ENCODE measurements at places on chromosomes 1 and 21. TPM values are rescaled to one million over a fixed set of nuclear protein-coding genes. Genes with fewer than 3 reads are reported as not detected.
A peak's percentile ranks its signal among the peaks of the same experiment; 100 is the strongest.

DNA sequence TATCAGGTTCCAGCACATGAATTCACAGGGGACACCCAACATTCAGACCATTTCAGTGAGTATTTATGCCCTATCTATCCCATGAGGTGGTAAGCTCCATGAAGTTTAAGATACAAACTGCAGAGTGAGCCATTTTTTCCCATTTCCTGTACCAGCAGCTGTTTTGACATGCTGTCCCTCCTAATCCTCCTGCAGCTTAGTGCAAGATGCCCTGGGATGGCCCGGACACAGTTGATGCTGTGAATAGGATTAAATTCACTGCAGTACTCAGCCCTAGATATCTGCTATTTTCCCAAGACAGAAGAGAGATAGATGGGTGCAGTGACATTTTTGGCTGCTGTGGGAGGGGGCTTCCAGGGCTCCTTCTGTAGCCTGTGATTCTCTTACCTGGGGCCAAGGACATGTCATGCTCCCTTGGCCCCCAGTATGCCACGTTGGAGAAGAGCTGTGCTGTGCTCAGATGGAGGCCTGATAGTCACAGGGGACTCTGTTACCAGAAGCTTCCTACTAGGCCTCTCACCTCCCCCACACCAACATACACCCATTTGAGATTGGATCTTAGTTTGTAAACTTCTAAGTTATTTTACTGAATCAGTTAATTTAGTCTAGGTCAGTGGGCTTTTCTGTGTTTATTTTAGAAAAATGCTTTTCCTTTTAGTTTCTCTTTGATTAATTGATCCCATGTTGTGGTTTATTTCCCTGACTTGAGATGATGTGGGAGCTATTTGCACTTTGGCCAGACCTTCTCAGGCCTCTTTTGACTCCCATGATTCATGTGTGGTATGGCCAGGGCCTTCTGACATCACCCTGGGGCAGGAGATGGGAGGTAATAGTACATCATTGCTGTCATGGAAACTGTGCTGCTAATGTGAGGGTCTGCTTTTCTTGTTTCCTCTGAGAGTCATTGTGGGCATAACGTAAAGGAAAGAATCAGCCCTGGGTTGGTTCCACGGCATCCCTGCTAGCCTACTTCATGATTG is 92.6 kb downstream of the ST3GAL3 start:
- H3K4me3 ChIP-seq = no peak overlapping the region
- no peak overlapping the region for H3K27ac ChIP-seq
- DNase-seq = no peak
- no peaks in the 10 kb centered on the region for H3K27me3 ChIP-seq

DNA sequence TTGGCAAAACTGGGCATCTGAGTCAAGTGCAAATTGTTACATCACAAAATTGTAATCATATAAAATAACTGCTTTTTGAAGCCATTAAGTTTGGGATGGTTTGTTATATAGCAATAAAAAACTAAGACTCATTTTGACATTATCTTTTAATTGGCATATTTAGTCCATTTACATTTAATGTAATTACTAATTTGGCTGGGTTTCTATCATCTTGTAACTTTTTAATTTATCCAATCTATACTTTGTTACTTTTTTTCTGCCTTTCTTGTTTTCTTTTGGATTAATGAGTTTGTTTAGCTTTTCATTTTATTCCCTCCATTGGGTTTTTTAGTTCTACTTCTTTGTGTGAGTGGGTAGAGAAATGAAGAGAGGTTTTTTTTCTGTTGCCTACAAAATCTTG is 76.3 kb downstream of the DRAM2 start:
- no peaks in the 10 kb centered on the region for H3K4me1 ChIP-seq
- H3K4me3 ChIP-seq = no peak overlapping the region
- H3K36me3 ChIP-seq = no peaks in the 10 kb centered on the region

GRCh38 chr1:92975551-92976232 is 14.4 kb upstream of the DIPK1A start:
- no peak for DNase-seq
- no peak overlapping the region for H3K27ac ChIP-seq
- no peaks in the 10 kb centered on the region for H3K36me3 ChIP-seq

GRCh38 chr21:16072737-16073136 is 343.0 kb downstream of the USP25 start:
- no peak overlapping the region for H3K4me3 ChIP-seq
- no peaks in the 10 kb centered on the region for H3K36me3 ChIP-seq
- H3K27ac ChIP-seq = peak overlapping the region; percentile 32
- H3K27me3 ChIP-seq = no peaks in the 10 kb centered on the region
- no peak for DNase-seq

DNA sequence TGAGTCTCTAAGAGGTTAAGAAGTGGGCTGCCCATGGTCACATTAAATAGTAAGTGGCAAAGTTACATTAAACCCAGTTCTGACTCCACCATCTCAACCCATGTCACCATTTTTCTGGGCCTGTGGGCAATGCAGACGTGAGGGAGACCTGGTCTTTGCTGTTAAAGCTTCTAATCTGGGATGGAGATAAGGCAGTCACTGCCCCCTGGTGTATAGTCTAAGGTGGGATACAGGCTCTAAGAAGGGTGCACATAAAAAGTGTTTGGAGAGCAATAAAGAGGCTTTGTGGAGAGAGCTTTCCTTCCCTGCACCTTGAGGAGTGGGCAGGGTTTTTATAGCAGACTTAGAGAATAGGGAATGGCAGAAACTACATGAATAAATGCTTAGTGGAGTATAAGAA is 141.3 kb downstream of the ROR1 start:
- no peak overlapping the region for H3K4me3 ChIP-seq
- no peaks in the 10 kb centered on the region for H3K27me3 ChIP-seq
- H3K36me3 ChIP-seq = no peaks in the 10 kb centered on the region
- no peak overlapping the region for H3K27ac ChIP-seq

GRCh38 chr1:41547781-41548560 is 63.5 kb upstream of the EDN2 start:
- DNase-seq = no peak
- H3K27me3 ChIP-seq = no peaks in the 10 kb centered on the region
- H3K27ac ChIP-seq = no peak overlapping the region

GRCh38 chr1:38183096-38183495 is 136.5 kb upstream of the POU3F1 start:
- peaks cover 6% of the 10 kb centered on the region for H3K27me3 ChIP-seq
- no peak overlapping the region for H3K4me3 ChIP-seq
- H3K4me1 ChIP-seq = no peaks in the 10 kb centered on the region
- H3K27ac ChIP-seq = no peak overlapping the region
- DNase-seq = no peak

- no peak for DNase-seq
- no peaks in the 10 kb centered on the region for H3K27me3 ChIP-seq
- H3K36me3 ChIP-seq = no peaks in the 10 kb centered on the region
- no peak overlapping the region for H3K4me3 ChIP-seq
- no peaks in the 10 kb centered on the region for H3K4me1 ChIP-seq
- H3K27ac ChIP-seq = no peak overlapping the region
These were observed 55.6 kb upstream of the PPM1J start for GRCh38 chr1:112770724-112771123.

DNA sequence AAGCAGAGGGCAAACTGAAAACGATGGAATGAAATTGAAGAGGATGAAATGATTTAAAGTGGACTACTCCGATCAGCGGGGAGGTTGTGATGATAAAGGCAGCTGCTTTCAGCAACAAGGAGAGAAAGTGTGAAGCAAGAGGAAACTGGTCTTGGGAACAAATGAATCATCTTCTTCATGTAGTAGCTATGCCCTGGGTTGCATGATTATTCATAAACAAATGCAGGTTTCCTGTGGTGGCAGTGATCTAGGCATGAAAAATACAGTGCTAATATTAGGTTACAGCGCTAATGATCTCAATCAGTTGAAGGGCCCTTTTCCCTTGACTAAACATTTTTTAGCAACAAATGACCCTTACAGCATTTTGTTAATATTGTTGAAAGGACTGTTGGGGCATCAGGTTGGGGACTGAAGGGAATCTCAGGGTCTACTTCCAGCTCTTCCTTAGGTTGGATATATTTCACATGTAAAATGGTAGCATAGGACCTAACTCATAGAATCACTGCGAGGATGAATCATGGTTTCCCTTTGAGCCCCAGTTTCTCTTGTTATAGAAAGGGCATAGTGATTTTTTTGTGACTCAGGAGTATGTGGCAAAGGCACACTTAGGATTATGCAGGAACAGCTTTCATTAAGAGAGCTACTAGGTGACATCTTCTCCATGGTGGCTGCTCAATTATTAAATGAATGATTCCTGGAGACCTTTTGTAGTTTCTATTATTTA is 1.9 kb upstream of the ZFYVE9 start:
- no peak overlapping the region for H3K4me3 ChIP-seq
- H3K4me1 ChIP-seq = no peaks in the 10 kb centered on the region
- no peaks in the 10 kb centered on the region for H3K27me3 ChIP-seq
- H3K36me3 ChIP-seq = no peaks in the 10 kb centered on the region
- no peak overlapping the region for H3K27ac ChIP-seq
- DNase-seq = no peak

DNA sequence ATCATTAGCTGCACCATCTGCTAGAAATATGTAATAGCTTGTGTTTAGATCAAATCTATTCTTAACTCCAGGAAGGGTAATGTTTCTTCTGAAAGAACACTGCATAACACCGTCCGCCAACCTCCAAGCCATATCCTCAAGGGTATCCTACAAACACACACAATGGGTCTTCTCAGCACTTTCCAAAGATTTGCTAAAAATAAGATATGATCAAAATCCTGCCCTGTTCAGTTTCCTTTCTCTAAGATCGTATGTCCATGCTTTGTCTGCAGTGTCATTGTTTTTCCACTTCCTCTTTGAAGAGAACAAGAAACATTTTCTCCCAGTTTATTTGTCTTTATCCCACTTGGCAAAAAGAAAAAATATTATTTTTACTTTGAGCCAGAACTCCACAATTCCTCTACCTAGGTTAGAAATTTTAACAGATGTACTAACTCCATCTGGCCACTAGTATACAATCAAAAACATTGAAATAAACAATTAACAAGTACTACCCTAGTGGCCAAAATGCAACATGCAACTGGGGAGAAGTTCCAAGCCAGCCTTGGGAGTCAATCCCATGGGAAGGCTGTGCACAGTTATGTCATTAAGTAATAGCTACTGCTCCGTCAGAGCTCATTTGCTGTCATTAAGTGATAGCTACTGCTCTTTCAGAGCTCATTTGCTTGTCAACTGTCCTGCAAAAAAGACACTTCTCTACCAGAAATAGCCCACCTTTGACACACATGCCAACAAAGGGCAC is 37.8 kb downstream of the FRRS1 start:
- no peaks in the 10 kb centered on the region for H3K36me3 ChIP-seq
- no peak overlapping the region for H3K4me3 ChIP-seq
- H3K27me3 ChIP-seq = no peaks in the 10 kb centered on the region
- DNase-seq = no peak
- H3K4me1 ChIP-seq = no peaks in the 10 kb centered on the region

- no peak for DNase-seq
- H3K36me3 ChIP-seq = no peaks in the 10 kb centered on the region
- no peak overlapping the region for H3K27ac ChIP-seq
- H3K27me3 ChIP-seq = no peaks in the 10 kb centered on the region
- H3K4me1 ChIP-seq = no peaks in the 10 kb centered on the region
These were observed 73.1 kb downstream of the UMODL1 start for GRCh38 chr21:42144221-42144620.

- H3K36me3 ChIP-seq = no peaks in the 10 kb centered on the region
- no peak overlapping the region for H3K27ac ChIP-seq
- no peaks in the 10 kb centered on the region for H3K27me3 ChIP-seq
- no peaks in the 10 kb centered on the region for H3K4me1 ChIP-seq
- no peak for DNase-seq
These were observed 22.3 kb upstream of the DHX9 start for GRCh38 chr1:182816863-182817262.

DNA sequence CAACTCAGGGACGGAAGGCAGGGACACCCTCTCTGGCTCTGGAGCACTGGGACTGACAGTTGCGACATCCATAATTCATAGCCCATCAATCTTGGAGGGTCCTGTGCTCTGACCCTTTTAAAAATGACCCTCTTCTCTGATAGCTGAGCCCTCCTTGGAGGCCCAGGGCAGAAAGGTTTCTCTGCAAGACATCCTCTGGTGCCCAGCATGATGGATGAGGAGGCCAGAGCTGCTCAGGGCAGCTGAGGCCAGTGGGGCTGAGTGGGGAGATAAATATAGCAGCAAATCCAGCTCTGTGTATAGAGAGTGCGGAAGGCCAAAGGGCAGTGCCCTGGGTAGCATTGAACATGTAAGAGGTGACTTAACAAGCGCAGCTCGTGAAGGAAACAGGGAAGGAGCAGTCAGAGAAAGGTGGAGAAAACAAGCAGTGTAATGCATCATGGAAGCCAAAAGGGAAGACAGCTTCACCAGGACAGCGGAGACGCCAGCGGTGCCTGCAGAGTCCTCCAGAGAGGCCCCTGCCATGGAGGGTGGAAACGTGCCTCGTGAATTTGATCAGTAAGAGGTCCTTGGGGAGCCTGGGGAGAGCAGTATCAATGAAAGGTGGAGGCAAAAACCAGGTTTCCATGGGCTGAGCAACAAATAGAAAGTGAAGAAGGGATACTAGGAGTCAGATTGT is 50.4 kb upstream of the FMOD start:
- H3K27me3 ChIP-seq = no peaks in the 10 kb centered on the region
- no peak overlapping the region for H3K27ac ChIP-seq
- H3K4me1 ChIP-seq = no peaks in the 10 kb centered on the region
- no peaks in the 10 kb centered on the region for H3K36me3 ChIP-seq
- no peak overlapping the region for H3K4me3 ChIP-seq

- H3K27ac ChIP-seq = no peak overlapping the region
- no peaks in the 10 kb centered on the region for H3K4me1 ChIP-seq
- H3K4me3 ChIP-seq = no peak overlapping the region
- no peaks in the 10 kb centered on the region for H3K36me3 ChIP-seq
- no peak for DNase-seq
These were observed 219.3 kb downstream of the ST6GALNAC3 start for GRCh38 chr1:76293831-76294230.

GRCh38 chr21:38083535-38083934 is 167.3 kb upstream of the KCNJ6 start:
- no peaks in the 10 kb centered on the region for H3K4me1 ChIP-seq
- no peaks in the 10 kb centered on the region for H3K36me3 ChIP-seq
- DNase-seq = no peak
- H3K27ac ChIP-seq = no peak overlapping the region

- H3K27me3 ChIP-seq = no peaks in the 10 kb centered on the region
- no peaks in the 10 kb centered on the region for H3K4me1 ChIP-seq
- H3K36me3 ChIP-seq = no peaks in the 10 kb centered on the region
These were observed 1368.6 kb upstream of the ADGRL4 start for GRCh38 chr1:80375109-80375508.

GRCh38 chr1:167561753-167562152 is 8.2 kb upstream of the CREG1 start:
- DNase-seq = no peak
- H3K27ac ChIP-seq = no peak overlapping the region
- no peaks in the 10 kb centered on the region for H3K36me3 ChIP-seq
- no peaks in the 10 kb centered on the region for H3K4me1 ChIP-seq
- H3K4me3 ChIP-seq = no peak overlapping the region
- H3K27me3 ChIP-seq = no peaks in the 10 kb centered on the region

FOXD3 gene
- total RNA-seq = 0.82 TPM

SPRR5 gene
- not detected for total RNA-seq

LAMC2 gene
- total RNA-seq = 11.6 TPM

PIP5K1A gene
- total RNA-seq = 96.7 TPM

CAPZA1 gene
- total RNA-seq = 87.4 TPM

ALX3 gene
- not detected for total RNA-seq

Measured in prostate gland (tissue), 2 donors.